ENCODE measurements at places on chromosomes 11 and 22.

DNA sequence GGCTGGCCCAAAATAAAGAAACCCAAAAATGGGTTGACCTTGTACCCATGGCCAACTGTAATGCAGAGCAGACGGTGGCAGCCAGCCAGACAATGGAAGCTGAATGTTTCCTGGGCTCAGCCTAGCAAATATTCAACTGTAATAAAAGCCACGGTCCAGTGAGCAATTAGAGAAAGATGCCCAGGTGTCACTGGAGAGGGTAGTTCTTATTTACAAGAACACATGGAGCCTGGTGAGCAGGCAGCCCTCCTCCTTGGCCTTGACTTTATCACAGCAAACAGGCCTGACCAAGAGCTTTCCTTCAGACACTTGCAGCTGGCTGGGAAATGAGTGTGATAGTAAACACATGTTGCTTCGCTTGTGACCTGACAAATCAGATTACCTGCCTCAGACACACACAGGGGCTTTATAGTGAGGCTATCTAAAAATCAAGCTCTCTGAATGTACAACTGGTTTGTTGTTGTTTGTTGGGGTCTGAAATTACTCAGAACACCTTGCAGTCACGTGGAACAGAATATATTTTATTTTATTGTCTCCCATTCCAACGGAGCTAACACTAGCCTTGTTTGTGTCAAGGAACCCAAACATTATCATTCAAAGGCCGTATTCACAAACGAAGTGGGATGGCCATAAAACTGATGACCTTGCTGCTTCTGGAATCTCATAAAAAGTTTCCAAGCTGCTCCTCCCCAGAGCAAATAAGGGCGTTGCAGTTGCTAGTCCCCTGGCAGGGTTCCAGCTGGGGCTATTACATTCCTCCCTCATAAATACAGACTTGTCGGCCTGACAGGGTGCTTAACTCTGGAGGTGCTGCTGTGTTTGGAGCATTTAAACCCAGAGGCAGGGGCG lies 161.1 kb downstream of the BBOX1 start:
- DNase-seq: peak; percentile 82

DNA sequence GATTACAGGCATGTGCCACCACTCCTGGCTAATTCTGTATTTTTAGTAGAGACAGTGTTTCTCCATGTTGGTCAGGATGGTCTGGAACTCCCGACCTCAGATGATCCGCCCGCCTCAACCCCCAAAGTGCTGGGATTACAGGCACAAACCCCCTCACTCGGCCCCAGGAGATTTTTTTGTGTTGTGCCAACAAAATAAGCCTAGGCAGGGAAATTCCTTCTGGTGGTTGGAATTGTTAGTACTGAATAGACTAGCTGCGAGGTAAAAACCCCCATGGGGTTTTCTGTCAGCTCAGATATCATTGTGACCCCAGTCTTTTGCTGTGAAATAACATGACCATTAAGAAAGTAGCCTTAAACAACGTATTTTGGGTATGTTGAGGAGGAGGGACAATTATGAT lies 144.9 kb downstream of the BCR start:
- DNase-seq: no peak

DNA sequence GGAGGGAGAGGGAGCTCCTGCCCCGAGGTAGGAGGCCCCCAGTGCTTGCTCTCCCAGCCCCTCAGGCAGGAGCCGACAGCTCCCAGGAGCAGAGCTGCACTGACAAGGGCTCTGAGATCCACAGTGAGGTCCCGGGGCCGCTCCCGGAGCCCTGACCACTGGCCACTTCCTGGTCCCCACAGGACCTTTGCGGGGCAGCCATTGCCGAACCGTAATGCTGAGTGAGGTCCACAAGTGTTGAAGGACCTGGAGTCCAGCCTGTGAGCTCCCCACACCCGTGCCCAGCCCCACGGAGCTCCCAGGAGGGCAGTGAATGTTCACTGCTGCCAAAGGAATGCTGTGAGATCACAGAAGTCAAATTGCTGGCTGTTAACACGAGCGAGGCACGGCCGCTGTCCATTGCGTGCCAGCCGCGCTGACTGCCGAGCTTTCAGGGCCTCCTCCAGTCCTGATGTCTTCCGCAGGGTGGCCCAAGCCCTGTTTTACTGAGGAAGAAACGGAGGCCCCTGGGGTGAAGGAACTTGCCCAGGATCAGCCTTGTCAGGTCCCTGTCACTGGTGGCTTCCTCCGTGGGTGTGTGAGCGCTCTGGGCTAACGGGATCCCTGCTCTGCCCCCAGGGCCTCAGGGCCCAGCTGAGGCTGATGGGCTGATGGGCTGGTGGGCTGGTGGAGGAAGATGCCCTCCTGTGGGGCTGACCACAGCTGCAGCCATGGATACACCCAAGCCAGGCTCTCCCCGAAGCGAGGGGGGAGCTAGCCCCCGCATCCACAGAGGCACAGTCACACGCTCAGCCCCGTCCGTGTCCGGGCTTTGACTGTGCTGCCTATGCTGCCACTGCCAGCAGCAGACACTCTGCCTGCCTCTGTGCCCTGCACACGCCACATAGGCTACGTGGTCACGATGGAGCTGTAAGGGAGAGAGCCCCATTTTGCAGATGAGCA lies 70.8 kb downstream of the WNT7B start:
- DNase-seq: no peak

DNA sequence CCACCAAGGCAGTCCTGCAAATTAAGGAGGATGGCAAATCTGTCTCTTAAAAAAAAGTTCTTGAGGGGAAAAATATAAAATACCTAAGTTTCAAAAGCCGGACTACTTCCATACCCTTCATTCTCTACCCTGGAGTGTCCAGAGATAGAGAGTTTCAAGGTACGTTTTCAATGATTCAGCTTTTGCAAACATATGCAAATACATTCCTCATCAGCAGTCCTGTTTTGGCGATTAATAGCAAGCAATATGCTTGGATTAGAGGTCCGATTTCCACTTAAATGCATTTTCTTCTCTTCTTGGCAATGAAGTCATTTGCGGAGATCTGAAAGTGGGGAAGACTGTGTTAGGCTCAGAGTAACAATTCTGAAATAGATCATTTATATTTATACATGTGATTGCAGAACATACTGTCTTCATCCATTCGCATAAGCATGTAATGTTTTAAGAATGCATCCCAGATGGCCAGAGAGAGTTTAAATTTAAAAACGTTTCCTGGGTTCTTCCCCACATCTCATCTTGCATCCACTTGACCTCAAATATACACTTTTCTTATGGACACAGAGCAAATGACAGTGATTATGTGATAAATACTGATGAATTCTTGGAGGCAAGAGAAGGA lies 13.8 kb upstream of the TFIP11 start:
- DNase-seq: no peak
